Omental fat pad (tissue), 4 donors: ENCODE measurements at places on chromosomes 6 and 20. TPM values are rescaled to one million over a fixed set of nuclear protein-coding genes. Genes with fewer than 3 reads are reported as not detected.

SLC32A1 gene
- total RNA-seq: not detected

GUCA1A gene
- total RNA-seq: not detected

DNA sequence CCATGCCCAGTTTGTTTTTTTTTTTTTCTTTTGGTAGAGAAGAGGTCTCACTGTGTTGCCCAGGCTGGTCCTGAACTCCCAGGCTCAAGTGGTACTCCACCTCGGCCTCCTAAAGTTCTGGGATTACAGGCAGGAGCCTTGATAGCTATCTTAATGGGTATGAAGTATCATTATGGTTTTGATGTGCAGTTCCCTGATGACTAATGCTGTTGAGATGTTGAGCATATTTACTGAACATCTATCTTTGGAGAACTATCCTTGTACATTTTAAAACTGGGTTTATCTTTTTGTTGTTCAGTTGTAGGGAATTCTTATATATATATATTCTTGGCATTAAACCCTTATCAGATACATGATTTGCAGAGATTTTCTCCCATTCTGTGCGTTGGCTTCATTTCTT is 21.4 kb upstream of the MYL9 start:
- DNase-seq: no peak

PROCR gene
- total RNA-seq: 124 TPM

FOXA2 gene
- total RNA-seq: not detected

PRSS35 gene
- total RNA-seq: not detected

SYNDIG1 gene
- 0.24 TPM for total RNA-seq

ELMO2 gene
- 57.6 TPM for total RNA-seq
